ENCODE measurements at places on chromosomes 5 and 9.

DNA sequence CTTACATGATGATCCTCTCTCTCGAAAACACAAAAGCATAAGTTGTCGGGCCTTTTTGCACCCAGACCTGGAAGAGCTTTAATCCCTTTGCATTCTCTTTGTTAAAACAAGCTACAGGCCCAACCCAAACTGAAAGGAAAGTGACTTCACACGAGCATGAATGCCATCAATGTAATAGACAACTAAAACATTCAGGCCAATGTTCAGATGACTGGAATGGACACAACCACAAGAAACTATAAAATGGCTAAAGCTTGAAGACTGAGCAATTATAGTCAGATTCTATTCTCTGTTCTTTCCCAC, 45.5 kb downstream of the RFX3 start:
- no peak for DNase-seq

DNA sequence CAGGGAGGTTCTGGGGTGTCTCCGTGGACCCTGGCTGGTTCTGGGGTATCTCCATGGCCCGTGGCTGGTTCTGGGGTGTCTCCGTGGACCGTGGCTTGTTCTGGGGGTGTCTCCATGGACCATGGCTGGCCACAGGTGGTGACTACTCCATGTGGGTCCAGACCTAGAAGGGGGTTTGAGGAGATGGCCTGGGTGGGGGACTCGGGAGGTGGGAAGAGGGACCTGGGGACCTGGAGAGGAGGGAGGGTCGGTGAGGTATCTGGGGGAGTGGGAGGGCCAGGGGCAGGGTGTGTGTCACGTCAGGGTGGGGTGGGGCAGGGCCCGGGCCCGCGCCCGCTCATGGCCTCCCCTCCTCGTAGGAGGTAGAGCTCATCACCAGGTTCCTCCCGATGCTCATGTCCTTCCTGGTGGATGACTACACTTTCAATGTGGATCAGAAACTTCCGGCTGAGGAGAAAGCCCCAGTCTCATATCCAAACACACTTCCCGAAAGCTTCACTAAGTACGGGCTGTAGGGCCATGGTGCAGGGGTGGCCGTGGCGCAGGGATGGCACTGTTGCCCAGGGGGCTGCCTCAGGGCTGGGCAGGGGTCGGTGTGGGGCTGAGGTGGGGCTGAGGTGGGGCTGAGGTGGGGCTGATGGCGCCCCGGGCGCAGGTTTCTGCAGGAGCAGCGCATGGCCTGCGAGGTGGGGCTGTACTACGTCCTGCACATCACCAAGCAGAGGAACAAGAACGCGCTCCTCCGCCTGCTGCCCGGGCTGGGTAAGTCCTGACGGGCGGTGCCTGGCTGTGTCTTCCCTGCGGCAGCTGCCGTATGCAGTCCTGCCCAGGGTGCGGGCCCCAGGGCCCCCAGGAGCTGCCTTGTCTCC, 10.7 kb upstream of the TOR4A start:
- DNase-seq = no peak

DNA sequence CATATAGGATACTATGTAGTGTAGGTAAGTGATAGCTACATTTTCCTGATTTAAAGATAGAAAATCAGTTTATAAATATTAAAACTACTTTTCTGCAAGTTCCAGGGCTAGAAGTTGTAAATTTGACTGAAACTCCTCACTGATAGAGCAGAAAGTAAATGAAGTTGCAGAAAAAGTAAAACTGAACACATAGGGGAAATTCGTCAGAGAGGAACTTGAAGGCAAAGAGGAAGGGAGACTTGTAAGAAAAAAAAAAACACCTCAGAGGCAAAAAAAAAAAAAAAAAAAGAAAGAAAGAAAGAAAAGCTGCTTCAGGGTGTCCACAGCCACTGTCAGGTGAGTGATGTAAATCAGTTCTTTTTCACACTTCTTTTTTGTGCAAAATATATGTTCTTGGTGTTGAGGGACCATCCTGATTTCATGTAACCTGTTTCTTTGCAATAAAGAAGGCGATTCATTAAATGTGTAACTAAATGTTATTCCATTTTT, 336.2 kb upstream of the ZNF462 start:
- DNase-seq = no peak

DNA sequence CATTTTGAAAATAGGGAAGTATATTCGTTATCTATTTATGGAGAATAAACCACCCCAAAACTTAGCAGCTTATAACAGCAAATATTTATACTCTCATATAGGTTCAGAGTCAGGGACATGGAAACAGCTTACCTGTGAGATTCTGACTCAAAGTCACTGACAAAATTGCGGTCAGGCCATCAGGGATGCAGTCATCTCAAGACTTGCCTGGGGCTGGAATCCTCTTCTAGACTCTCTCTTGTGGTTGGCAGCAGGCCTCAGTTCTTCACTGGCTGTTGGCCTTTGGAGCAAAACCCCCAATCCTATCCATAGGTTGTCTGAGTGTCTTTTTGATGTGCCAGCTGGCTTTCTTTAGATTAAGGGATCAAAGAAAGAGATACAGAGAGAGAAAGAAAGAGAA, 275.6 kb downstream of the SEC61B start:
- DNase-seq = no peak

DNA sequence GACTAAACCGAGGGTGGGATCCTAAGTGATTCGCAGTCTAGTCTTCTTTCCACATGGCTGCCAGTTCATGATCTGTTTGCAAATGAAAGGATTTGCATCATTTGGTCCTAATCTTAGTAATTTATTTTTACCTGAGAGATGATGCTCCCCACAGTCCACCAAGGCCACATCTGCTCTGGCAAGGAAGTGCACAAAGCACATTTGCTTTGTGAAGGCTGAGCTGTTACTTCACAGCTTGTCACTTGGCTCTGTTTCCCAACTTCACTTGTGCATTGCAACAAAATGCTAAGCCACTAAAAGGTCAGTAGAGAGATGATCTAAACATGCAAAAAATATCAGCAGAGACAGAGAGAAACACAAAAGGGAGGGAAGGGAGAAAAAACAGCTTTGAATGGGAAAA, 128.5 kb upstream of the VLDLR start:
- DNase-seq = no peak

DNA sequence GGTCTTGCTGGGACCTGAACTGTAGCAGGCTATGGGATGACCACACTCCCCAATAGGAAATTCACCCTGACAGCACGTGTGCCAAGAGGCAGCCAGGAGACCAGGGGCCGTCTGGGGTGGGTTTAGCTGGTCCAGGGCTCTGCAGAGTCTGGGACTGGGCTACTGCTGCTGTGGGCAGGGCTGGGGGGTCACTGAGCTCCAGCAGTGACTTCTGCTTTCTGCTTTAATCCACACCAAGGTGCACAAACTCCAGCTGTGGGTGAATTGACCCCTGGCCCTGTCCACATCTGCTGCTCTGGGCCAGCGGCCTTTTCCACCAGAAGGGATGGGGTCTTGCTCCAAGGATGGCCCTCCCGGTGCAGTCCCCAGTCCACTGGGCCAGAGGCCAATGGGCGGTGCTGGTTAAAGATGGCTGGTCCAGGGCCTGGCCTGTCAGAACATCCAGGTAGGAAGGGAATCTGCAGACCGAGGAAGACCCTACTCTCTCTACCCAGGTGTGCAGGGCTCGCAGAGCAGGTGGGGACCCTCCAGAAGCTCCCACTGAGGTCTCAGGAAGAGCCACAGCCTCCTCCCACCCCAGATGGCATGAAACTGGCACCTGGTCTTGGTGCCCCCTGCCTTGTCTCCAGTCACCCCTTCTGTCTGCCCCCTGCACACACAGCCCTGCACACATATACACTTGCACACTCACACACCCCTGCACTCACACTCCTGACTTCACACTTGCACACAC, 28.0 kb downstream of the GLT6D1 start:
- no peak for DNase-seq

- DNase-seq = no peak
Observed at GRCh38 chr9:9536523-9536922, 1076.3 kb downstream of the PTPRD start.

DNA sequence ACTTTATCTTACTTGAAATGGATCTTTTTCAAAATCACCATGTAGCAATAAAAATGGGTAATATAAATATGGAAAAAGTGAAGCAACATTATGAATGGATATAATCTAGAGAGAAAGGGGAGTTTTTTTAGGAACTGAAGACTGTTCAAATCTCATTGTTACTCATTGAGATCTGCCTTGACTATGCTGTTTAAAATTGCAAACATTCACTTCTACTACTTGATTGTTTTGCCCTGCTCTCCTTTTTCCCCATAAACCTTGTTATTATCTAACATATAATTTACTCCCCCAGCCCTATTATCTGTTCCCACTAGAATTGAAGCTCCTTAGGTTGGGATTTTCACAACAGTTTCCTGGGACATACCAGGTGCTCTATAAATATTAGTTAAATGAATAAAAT, 22.0 kb downstream of the PAM start:
- no peak for DNase-seq

DNA sequence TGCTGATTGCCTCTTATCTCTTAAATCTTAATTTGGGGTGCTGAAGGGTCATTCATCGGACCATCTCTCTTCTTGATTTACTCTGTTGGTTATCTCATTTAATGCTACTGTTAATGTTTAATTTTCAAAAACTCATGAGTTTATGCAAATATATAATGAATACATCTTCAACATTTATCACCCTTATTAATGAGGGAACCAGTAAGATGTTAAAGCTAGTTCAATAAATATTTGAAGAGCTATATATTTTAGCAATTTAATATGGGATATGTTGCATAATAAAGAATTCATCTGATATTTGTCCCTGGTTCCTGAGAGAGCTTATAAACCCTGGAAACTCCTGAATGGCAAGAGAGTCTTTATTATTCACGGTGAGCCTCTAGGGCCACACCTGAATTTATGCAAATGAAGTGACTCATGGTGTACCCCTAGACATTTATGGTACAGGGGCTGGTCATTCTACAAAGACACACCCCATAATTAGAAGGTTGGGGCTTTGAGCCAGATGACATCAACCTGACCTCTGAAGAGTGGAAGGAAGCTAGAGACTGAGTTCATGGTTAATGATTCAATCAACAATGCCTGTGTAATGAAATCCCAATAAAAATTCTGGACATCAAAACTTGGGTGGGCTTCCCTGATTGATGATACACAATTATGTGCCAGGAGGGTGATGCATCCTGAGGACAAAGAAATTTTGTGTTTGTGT, 339.5 kb upstream of the ZNF608 start:
- DNase-seq = no peak

- DNase-seq = no peak
Observed at GRCh38 chr9:105027084-105027483, 99.1 kb upstream of the ABCA1 start.
